Renal cortex interstitium (tissue), 15 donors: ENCODE measurements at places on chromosomes 13 and 19.

GRCh38 chr19:55585658-55586339 lies 5.2 kb upstream of the ZNF579 start:
- no peak for DNase-seq

GRCh38 chr13:79237981-79238380 lies 168.1 kb downstream of the RBM26 start:
- DNase-seq: no peak

- no peak for DNase-seq
Observed at GRCh38 chr13:114020750-114021463, 47.0 kb upstream of the C13orf46 start.

DNA sequence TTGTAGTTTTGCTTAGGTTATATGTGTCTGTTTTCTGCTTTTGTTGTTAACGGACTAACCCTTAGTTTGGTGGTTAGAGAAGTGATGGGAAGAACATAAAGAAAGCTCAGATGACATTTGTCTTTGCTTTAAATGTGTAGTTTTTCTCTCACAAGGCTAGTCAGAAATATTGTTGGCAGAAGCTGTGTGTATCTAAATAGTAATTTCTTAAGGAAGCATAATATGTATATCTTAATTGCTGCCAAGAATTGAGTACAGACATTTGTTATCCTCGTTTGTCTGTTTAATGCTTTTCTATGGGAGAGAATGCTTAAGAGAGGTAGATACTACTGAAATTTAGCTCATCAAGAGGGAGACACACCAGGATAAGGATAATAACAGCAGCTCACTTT lies 2.7 kb downstream of the RGCC start:
- DNase-seq: no peak

GRCh38 chr19:3990815-3991117 lies 5.5 kb upstream of the EEF2 start:
- DNase-seq: no peak

DNA sequence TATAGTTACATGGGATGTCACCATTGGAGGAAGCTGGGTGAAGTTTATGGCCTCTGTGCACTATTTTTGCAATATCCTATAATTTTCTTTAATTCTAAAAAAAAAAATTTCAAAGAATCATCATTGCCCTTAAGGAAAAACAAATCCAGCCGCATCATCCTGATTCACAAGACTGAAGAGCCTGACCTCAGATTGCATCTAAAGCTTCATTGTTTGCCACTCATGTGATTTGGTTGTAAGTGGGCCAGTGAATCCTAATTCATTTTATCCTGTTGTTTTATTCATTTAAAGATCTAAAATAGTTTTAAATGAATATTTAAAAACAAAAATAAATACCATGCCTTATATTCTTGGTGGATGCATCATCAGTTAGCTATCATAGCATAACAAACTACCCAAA lies 504.5 kb downstream of the TBC1D4 start:
- no peak for DNase-seq

- DNase-seq: no peak
Observed at GRCh38 chr19:51750400-51751094, 1.1 kb downstream of the FPR1 start.

DNA sequence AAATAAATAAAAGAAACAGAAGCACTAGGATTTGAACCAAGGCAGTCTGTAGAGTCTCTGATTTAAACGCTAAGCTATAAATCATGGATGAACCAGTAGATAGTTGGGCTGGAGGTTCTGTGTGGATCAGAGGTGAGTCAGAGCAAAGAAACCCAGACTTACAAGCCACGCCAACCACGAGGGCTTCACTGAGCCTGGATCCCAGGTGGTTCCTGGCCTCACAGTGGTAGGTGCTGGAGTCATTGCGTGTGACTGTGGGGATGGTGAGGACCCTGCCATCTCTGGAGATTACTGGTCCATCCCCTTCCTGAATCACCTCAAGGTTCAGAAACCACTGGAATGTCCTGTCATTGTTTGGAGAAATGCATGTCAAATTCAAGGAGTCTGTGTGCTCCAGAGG lies 19.3 kb upstream of the CEACAM20 start:
- DNase-seq: no peak

GRCh38 chr19:30689474-30689873 lies 317.3 kb downstream of the ZNF536 start:
- DNase-seq: no peak

DNA sequence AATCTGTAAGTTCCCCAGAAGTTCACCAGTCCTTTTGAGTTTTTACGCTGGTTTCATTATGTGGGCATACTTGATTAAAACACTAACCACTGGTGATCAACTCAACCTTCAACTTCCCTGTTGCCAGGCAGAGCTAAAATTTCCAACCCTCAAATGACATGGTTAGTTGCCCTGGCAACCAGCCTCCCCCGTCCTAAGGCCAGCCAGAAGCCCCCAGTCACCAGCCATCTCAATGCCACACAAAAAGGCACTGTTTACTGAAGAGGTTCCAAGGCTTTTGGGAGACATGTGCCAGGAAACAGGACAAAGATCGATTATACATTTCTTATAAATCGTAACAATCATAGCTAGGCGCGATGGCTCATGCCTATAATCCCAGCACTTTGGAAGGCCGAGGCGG lies 1.6 kb downstream of the ZNF649 start:
- DNase-seq: no peak

- no peak for DNase-seq
Observed at GRCh38 chr13:112968380-112968909, 569 bp upstream of the MCF2L start.

DNA sequence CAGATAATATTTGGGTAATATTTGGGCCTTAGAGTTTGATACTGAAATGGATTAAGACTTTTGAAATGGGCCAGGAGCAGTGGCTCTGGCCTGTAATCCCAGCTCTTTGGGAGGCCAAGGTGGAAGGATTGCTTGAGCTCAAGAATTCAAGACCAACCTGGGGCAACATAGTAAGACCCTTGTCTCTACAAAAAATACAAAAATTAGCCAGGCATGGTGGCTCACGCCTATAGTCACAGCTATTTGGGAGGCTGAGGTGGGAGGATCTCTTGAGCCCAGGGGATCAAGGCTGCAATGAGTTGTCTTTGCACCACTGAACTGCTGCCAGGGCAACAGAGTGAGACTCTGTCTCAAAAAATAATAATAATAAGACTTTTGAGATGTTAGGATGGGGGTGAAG lies 926 bp upstream of the ZNF836 start:
- no peak for DNase-seq

DNA sequence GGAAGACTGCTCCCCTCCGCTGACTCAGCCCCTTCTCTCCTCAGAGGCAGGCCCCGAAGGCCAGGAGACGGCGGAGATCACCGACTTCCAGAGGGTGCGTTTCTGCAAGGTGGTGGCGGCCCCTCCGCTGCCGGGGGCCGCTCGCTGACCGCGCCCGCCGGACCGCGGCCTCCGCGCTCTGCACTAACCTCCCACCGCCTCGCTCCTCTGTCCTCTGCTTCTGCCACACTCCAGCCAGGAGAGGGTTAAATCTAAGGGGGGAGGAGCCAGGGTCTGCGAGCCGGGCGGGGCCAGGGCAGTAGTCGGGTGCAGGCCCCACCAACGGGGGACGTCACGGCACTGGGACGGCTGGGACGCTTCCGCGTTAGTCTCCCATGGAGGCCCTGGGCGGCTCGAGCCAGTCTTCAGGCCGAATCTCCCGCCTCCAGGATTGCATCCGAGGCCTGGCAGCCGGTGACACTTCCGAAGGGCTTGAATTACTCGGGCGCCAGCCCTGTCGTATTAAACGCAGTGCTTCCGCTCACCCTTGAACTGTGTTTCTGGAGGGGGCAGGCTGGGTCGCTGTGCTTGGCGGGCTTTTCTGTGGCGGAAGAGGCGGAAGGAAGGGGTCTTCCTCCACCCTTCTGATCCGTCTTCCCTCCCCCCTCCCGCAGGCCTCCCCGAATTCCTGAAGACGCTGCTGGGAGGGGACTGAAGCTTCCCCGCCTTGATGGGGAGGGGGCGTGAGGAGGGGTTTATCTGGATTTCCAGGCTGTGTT lies 1.2 kb upstream of the INAFM1 start:
- peak; percentile 92 for DNase-seq

GRCh38 chr19:53898636-53899341 lies 10.3 kb upstream of the CACNG7 start:
- no peak for DNase-seq

GRCh38 chr19:30745476-30745985 lies 373.3 kb downstream of the ZNF536 start:
- DNase-seq: no peak

DNA sequence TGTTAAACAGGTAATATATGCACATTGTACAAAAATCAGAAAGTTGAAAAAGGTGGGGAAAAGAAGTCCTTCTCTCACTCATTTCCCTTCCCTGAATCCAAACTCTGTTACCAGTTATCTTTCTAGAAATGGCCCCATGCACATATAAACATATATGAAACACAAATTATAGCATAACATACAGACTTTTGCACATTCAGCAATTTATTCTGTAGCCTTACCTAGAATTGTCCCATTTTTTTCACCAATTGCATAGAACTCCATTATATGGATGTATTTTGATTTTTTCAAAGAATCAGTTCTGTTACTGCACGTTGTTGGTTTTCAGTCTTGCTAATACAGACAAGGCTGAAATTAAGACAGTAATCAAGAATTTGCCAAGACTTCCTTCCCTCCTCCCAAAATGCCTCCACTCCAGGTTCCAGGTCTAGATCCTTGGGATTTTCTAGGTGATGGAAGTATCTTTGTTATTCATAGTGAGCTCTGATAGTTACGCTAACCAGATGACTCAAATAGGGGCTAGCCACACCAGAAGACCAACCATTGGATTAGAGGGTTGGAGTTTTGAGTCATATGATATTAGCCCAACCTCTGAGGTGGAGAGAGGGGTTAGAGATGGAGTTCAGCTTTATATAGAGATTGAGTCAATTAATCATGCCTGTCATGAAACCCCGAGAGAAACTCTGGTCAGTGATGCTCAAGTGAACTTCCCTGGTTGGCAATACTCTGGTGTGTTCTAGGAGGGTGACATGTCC lies 30.7 kb downstream of the GPR180 start:
- DNase-seq: no peak

DNA sequence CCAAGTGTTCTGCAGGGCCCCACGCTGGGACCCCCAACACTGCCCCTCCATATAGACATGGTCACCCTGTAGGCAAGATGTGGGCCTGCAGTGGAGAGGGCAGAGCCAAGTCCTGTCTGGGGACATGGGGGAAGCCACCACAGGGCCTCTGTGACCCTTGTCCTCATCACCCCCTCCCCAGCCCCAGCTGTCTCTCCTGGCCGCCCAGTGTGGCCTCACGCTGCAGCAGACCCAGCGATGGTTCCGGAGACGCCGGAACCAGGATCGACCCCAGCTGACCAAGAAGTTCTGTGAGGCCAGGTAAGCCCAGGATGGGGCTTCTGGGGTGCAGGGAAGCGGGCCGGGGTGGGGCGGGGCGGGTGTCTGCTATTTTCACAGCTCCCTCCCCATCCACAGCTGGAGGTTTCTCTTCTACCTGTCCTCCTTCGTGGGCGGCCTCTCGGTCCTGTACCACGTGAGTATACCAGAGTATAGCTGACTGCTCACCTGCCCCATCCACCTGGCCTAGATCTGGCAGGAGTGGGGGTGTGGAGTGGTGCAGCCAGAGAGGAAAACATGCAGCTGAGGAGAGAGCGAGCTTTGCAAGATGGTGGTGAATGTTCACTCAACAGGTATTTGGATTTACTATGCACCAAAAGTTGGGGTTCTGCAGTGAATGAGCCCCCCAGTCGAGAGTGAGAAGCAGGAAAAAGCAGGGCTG lies 46.4 kb downstream of the CERS4 start:
- no peak for DNase-seq
